ENCODE measurements at places on chromosomes 4 and X.

GRCh38 chr4:122854447-122855352 lies 28.1 kb downstream of the FGF2 start:
- DNase-seq = no peak

DNA sequence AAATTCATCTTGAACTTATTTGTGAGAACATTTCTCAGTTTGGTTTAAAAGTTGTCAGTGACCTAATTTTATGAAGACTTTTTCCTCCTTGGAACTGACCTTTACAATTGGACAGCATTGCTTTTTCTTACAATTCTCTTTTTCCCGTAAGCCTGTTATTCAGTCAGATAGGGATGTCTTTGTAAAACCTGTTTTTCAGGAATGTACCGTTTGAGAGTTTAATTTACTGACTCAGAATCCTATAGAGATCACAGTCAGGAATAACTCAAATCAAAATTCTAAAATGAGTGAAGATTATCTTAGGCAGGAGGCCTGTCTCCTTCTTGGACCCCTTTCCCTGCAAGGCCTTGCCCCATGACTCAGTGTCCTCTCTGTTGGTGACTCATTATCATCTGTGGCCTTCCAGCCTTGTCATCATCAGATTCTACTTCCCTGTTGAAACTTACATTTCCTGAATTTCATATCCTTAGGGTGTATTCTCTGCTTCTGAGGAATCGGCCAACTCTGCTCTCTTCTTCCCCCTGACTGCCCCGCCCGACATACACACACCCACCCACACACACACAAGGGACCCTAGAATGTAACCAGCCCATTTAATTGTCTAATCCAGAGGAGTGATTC lies 99.8 kb downstream of the ARHGAP10 start:
- DNase-seq = no peak

- no peak for DNase-seq
Measured at GRCh38 chrX:30653415-30654131, at the start of gene GK. Gene GK (plus strand): TSS chrX:30653423. CDS start chrX:30653538, 115 bp downstream.

DNA sequence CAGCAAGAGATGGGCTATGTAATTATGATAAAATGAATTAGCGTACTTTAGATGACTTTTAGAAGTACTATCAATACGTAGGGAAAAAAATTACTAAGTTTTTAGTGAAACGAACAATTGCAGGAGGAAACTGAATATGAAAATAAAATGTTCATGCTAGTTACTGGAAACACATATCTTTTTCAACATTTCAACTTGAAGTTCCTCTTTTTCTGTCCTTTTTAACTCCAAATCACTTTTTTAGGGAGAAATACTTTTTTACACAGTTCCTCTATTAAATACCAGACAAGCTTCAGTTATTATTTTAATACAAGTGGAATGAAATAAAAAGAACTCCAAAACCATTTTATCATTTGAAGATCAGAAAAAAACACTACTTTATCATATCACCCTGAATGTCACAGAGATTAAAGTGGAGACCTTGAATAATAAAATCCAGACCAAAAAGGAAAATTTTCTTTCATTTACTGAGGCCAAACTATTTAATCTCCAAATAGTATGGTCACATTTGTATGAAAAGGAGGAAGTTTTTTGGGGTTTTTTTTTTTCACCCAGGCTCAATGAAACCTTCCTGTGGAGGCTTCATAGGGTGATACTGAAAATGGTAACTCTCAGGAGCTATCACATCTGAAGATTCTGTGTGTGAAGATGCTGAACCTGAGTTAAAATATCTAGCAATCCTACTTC lies 306.2 kb downstream of the INPP4B start:
- DNase-seq = no peak

- no peak for DNase-seq
Measured at GRCh38 chrX:76253432-76253831, 80.6 kb downstream of the PBDC1 start.

- no peak for DNase-seq
Measured at GRCh38 chr4:172356016-172356415, 542.8 kb downstream of the GALNTL6 start.

- no peak for DNase-seq
Measured at GRCh38 chrX:49155243-49155899, 7.2 kb upstream of the MAGIX start.

GRCh38 chr4:37717576-37717975 lies 31.4 kb upstream of the RELL1 start:
- DNase-seq = no peak

- DNase-seq = no peak
Measured at GRCh38 chr4:183596067-183596757, 62.8 kb downstream of the RWDD4 start.
